Stimulated activated CD4-positive, alpha-beta T cell treated with anti-CD3 and anti-CD28 coated beads, TNF-alpha, amount 100 ng/mL, for 24 hours (primary cell): ENCODE measurements at places on chromosomes 4 and X.

DNA sequence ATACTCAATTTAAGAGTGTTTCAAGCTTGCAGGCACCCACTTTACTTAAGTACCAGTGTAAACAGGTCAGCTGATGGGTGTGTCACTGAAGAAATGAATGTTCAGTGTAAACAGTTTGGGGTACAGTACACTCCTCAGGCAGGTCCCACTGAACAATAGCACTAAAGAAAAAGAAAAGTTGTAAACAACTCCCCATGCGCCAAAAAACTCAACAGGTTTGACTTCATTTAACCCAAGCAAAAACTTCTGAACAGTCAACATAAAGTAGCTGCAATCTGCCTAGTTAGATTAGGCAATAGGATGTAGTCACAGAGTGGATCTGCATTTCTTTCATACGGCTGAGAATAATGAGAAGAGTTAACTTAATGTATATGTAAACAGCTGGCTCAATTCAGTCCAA, 93.2 kb downstream of the FAM13A start:
- DNase-seq = no peak

GRCh38 chr4:146975527-146975926, 29.9 kb upstream of the TTC29 start:
- no peak for DNase-seq

- no peak for DNase-seq
Measured at GRCh38 chr4:125041372-125041930, 273.3 kb upstream of the FAT4 start.

DNA sequence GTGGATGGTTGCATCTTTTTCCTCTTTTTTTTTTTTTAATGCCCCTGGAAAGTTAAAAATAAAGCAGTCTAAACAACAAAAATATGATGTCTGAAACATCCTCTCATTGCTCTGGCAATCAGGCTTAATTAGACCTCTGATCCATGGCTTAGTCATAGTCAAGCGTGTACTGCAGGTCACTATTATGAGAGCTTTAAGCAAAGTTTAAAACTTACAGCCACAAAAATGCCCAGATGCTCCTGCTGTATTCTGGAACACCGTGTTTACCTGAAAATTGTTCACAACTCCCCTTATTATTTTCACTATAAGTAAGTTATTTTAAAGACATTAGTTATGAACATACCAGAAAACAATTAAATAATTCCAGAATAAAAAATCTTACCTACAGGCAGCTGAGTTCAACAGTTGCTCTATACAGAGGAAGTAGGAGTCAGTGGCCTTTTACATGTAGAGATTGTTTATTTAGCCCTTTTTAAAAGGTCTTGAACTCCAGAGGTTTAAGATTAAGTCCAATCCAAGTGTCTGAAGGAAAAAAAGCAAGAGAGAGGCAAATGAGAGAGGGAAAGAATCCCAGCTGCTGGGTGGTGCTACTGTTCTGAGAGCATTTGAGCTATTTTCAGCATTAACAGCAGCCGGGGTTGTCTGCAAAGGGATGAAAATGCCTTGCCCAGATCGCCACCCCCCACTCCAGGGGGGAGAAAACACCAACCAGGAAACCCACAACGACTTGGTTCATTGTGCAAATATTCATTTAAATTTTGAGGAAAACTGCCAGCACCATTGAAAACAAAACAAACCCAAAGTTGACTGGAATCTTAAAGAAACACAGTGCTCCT, 36.9 kb downstream of the SORBS2 start:
- DNase-seq = no peak

DNA sequence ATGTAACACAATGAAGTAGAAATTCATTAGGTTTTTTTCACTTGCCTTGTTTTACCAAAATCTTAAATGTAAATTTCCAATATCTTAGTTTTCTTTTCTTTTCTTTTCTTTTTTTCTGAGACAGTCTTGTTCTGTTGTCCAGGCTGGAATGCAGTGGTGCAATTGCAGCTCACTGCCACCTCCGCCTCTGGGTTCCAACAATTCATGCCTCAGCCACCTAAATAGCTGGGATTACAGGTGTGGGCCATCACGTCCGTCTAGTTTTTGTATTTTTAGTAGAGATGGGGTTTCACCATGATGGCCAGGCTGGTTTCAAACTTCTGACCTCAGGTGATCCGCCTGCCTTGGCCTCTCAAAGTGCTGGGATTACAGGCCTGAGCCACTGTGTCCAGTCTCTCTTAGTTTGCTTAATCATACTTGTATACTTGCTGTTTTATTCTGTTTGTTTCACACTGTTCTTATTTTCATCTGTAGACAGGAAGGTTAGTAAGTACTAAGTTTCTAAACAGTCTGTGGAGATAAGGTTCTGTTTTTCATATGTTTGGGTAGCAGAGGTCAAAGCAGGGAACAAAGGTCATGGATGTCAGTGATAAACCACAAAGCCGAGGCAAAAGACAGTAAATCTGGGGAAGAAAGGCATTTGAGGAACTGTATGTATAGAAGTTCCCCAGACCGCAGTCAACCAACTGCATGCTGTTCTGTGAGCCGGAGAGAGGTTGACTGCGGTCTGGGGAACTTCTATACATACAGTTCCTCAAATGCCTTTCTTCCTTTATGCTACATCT, 129.1 kb downstream of the CBR4 start:
- DNase-seq = no peak

DNA sequence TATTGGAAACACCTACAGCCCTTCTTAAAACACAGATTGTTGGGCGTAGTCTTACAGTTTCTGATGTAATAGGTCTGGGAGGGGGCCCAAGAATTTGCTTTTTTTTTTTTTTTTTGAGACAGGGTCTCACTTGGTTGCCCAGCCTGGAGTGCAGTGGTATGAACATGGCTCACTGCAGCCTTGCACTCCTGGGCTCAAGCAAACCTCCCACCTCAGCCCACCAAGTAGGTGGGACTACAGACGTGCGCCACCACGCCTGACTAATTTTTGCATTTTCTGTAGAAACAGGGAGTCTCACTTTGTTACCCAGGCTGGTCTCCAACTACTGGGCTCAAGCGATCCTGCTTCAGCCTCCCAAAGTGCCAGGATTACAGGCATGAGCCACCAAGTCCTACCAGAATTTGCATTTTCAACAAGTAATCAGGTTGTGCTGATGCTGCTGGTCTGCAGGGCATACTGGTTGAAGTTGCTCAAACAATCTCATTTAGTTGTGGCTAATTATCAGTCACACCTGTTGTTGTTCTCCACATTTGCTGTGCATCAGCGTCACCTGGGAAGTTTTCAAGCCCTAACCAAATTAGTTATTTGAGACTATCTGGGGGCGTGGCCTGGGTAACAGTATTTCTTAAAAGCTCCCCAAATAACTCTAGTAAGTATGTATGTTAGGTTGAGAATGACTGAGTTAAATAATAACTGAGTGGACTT, 14.0 kb downstream of the TMEM154 start:
- DNase-seq = no peak

DNA sequence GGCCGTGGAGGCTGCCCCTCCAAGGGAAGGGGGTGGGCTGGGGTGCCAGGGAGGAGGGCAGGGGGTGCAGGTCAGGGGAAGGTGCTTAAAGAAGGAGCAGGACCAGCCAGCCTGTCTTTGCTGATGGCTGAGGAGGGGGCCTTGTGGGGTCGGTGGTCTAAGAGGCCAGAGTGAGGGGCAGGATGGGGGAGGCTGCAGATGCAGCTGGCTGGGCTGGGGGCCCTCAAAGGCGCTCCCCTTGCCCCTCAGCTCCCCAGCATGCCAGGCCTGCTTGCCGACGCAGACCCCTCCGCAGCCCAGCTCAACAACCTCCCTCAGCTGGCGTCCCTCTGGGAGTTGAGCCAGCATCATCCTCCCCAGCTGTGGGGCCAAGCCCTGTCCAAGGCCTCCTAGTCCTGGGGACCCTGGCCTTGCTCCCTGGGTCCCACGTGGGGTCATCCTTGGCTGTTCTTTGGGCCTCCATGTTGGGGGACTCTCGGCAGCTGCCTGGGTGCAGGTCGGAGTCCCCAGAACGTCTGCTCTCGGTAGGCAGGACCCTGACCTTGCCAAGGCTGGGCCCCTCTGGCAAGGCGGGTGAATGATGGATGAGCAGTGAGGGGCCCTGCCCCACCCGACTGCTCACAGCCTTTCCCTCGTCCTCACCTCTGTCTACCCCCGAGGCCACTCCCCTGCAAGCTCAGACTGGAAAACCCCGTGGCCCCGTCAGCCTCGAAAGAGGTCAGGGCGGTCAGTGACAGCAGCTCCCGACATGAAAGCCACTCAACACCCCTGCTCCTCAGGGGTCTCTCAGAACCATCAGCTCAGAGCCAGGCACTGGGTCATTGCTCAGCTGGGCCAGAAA, 119.4 kb downstream of the FAM53A start:
- DNase-seq = no peak

DNA sequence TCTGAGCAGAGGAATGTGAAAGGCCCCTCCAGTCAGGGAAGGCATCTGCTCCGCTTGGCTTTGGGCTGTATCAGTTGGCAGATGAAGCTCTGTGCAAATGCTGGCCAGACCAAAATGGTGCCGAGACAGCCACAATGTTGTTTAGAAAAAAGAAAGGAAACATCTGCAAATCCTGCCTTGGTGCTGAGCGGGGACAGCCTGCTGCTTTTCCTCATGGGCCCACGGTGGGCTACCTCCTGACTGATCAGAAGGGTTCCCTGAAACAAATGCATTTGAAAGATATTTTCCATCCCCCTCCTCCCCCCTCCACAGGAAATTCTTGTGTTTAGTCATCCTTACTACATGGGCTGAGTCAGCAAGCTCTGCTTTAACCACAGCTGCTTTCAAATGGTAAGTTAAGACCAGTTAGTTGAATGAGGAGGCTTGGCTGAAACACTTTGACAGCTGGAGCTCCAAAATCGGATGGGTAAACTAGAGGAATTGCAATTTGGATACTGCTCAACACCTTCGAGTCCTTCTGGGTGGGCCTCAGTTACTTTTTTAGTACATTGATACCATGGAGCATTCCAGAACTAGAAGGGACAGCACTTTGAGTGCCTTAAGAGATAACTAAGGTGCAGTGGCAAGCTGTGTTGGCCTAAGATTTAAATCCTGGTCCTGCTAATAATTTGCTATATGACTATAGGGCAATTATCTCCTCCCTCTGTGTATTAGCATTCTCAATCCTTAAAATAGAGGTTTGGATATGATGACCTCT, 36.0 kb downstream of the PLAC1 start:
- DNase-seq = no peak

GRCh38 chr4:26964994-26965393, 104.4 kb downstream of the STIM2 start:
- DNase-seq = no peak

- DNase-seq = no peak
Measured at GRCh38 chr4:48195374-48195773, 61.3 kb upstream of the TXK start.

GRCh38 chr4:162684371-162684700, 482.4 kb downstream of the NAF1 start:
- no peak for DNase-seq
